Effector memory CD8-positive, alpha-beta T cell (primary cell): ENCODE measurements at places on chromosomes 3 and 15.

DNA sequence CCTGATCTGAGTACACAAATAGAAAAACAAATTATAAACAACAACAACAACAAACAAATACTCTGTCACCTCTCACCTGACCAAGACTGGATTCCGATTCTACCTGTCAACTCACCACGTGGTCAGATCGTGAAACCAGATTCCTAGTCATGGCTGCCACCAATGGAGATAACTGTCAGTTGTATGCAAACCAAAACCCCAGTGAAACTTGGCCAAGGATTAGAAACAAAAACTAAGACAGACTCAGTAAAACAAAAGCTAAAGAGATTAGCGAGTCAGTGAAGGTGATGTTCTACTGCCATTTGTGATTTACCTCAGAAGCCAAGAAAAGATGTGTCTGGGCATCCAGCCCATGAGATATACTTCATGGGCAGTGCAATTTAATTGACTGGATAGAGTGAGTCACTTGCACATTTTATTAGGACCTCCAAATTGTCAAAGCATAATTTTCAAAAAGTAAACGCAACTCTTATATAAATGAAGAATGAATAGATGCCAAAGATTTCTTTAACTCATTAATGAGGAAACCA lies 31.1 kb downstream of the PHLDB2 start:
- DNase-seq, result no peak

- DNase-seq, result no peak
These were observed 50.1 kb upstream of the BCL6 start for GRCh38 chr3:187795207-187795960.

- no peak for DNase-seq
These were observed 535.1 kb downstream of the NLGN1 start for GRCh38 chr3:173932624-173933023.

DNA sequence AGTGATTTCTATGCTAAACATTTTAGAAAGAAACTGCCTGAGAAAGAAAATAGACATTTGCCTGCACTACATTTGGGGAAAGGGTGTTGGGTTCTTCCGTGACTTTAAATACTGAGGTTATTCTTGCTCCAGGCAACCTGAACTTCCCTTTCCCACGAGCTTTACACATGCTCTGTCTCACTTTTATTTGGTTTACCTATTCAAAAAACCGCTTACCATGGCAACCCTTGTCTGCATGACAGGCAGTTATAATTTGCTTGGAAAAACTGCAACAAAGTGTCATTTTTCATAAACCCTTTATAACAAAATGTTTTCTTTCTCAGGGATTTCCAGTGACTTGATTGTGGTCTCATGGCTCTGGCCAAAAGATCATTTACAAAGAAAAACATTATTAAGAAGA lies 416.3 kb upstream of the MEIS2 start:
- no peak for DNase-seq

GRCh38 chr3:142489572-142490323 lies 41.9 kb upstream of the XRN1 start:
- DNase-seq, result no peak

GRCh38 chr3:129034642-129035041 lies 25.9 kb upstream of the GP9 start:
- DNase-seq, result no peak

DNA sequence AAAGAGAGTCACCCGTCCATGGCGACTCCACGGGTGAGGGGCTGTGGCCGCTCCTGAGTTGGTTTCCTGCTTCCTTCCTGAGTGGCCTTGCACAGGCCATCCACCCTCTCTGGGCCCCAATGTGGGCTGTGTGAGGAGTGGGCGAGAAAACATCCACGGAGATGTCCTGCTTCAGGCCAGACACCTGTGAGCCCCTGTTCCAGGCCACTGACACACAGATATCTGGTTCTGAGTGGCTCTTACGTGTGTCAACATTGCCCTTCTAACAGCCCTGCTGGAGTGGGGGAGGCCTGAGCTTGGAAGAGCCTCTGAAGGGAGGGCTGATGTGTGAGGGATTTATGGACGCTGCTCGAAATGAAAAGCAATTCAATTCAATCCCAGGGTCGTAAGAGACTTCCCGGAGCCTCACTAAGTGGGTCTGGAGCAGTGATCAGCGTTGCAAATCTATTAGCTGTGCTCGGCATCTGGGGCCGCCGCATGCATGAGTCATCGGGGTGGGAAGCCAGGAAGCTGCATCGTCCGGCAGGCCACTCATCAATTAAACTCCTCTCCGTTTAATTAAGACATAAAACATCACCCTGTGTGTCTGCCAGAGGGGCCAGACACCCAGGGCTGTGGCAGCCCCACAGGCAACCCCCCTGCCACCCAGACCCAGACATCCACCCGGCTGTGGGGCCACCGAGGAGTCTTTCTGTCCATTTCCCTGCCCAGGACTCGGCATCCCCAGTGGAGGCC lies 20.0 kb upstream of the PRR23E start:
- no peak for DNase-seq

DNA sequence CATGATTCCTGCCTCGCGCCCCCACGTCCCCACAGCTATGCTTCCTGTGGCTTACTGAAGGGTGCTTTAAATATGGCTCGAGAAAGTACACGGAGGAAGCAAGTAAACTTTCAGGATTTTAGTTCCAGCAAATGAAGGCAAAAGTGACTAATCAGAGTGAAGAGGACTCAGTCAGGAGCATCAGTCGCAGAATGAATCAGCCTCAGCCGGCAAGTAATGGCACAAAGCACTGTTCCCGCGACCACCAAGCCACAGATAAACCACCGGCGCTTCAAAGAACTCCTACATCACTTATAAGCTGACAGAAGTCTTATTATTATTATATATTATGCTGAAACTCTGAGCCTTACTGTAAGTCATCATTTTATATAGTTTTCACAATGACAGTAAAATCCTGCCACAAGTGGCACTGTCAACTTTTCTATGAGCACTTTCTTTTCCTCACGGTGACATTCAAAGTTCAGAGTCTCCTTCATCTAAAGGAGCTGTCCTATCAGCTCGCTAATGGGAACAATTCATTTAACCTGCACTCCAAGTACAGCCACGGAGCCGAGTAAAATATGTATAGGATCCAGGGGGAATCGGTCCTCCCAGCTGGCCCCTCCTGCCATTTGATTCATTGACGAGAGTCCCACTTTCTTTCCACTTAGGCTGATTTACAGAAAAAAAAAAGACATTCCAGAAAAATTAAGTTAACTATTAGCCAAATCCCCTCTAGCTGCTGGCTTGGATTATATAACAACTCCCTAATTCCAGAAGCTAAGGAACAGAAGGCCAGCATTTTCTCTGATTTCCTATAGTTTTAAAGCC lies 217.0 kb upstream of the ICE2 start:
- DNase-seq, result peak; percentile 20

DNA sequence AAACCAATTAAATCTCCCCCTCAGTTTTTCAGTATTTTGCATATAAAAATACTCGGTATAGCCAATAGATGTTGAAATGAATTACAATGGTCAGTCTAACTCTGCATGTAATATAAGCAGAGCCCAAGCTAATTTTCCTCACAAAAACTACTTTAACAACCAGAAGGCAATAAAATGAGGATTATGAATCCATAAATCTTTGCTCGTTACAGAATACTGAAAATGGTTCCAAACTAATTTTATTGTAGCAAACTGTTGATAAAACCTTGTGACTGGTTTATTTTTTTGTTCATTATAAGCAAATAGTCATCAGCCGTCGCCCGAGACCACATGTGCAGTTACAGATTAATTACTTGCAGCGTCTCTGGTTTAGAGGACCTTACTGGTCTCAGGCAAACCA lies 183.2 kb downstream of the SSR3 start:
- DNase-seq, result no peak

GRCh38 chr15:65370885-65371284 lies 6.9 kb downstream of the IGDCC3 start:
- DNase-seq, result no peak

DNA sequence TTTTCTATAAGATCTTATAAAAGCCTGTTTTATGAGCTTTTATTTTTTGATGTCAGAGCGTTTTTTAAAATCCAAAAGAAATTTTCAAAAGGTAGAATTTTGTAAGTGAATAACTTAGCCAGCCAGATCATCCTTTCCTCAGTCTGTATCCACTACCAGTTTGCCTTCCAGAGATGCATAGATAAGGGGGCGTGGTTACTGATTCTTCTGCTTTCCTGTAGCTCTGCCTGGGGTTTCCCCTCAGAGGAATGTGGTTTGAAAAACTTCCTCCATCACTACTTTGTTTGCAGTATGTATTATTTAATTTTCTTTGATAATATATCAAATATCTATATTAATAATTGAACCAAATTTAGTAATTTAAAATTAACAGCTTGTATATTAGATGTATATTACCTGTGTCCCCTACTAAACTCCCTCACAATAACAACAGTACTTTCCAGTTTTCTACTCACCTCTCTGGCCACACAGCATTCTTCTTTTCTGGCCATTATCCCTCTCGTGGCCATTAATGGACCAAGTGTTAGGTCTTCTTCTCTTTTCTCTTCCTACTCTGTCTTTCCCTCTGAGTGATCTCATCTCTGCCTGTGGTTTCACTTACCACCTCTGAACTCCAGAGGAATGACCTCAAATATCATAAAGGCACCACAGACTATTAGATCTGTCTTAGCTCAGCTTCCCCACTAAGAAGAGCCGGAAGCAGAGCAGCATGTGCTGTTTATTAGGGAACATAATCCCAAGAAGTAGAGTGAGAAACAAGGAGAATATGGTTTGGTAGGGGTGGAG lies 239.7 kb downstream of the UBE2E2 start:
- no peak for DNase-seq

GRCh38 chr15:29616512-29616911 lies 205.8 kb downstream of the TJP1 start:
- DNase-seq, result no peak

- no peak for DNase-seq
These were observed 246.0 kb downstream of the EPHA3 start for GRCh38 chr3:89353465-89353864.

DNA sequence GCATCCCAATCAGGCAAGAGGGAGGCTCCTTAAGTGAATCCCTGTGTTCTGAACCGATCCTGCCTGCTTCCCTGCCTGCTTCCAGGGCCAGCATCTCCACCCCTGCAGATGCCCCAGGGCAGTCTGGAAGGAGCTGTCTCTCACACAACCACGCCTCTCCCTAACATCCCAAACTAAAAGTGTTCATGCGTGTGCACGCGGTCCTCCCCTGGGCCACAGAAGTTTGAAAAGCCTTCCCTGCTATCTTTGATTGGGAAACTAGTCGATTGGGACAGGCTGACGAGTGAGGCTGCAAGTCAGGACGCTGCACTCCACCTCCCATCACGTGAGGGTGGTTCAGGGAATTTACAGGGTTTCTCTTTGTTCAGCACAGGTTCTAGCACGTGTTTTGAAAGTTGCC lies 340.9 kb upstream of the ICE2 start:
- no peak for DNase-seq

- no peak for DNase-seq
These were observed 795.4 kb upstream of the SEMA6D start for GRCh38 chr15:46921891-46922290.

GRCh38 chr3:182568261-182568660 lies 225.0 kb upstream of the ATP11B start:
- no peak for DNase-seq

DNA sequence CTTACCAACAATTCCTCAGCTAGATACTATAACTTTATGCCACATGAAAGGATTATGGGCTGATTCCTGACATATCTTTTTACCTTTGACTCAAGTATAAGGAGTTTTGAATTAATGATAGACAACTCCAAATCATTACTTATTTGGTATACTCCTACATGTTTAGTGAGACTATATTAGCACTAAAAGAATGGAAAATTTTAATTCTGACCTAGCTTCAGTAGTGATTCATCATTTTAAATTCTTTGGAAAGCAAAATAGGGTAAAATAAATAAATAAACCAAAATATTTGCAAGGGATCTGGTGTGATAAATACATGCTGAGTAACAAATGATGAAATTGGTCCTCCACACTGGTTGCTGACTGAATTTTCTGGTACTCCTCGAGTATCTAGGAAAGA lies 42.3 kb upstream of the VGLL3 start:
- DNase-seq, result no peak

- DNase-seq, result no peak
These were observed 3.0 kb downstream of the BLM start for GRCh38 chr15:90720131-90720530.

GRCh38 chr3:15359677-15360397 lies 27.5 kb upstream of the SH3BP5 start:
- DNase-seq, result no peak

DNA sequence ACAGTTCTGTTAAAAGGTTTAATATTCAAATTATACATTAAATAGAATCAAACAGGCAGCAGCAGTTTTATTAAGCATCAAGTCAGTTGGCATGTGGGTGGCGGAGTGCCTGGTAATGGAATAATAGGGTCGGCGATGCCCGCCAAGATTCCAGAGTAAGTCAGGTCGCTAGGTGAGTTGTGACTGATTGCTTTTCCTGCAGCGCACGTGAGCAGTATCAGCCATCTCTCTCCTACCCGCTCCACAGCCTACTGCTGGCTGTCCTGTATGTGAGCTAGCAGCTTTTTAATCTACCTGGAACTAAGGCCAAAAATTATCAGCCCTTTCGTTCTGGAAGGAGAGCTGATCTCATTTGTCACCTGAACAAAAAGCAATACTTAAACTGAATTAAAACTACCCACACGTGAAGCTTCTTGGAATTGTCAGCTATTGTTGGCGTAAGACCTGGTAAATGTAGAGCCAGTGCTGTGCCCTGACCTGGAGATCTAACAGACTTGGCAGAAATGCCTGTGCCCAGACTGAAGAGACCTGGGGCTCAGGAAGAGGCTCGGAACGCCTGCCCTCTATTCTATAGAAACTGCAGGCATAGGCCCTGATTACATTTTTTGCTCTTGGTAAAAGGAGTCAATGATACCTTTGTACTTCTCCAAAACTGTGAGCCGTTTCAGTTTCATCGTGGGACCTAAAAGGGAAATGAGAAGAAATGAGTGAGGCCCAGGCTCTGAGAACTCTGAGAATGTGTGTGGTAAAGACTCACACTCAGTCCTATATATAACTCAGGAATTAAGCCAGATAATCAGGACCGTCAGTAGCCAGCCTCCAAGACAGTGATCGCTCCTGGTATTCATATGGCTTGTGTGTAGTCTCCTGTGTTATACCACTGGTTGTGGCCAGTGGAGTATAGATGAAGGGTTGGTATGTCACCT lies 21.9 kb downstream of the IDH3A start:
- no peak for DNase-seq

DNA sequence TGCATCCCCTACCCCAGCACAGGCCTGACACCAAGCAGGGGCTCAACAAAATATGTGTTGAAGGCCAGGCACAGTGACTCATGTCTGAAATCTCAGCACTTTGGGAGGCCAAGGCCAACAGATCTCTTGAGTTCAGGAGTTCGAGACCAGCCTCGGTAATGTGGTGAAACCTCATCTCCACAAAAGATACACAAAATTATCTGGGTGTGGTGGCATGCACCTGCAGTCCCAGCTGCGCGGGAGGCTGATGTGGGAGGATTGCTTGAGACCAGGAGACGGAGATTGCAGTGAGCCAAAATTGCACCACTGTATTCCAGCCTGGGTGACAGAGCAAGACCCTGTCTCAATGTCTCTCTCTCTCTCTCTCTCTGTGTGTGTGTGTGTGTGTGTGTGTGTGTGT lies 30.7 kb upstream of the CYP11A1 start:
- DNase-seq, result no peak

- DNase-seq, result no peak
These were observed 595.1 kb upstream of the TGFBR2 start for GRCh38 chr3:30011237-30011803.

- DNase-seq, result no peak
These were observed 61.2 kb downstream of the CD200R1L start for GRCh38 chr3:112785321-112786001.

GRCh38 chr15:68791431-68792283 lies 29.0 kb downstream of the ANP32A start:
- DNase-seq, result peak; percentile 53
